Activated CD4-positive, alpha-beta memory T cell treated with anti-CD3 and anti-CD28 coated beads for 36 hours (primary cell): ENCODE measurements at places on chromosomes 7 and 10.

GRCh38 chr7:16933296-16934279 is 51.8 kb upstream of the AGR3 start:
- peak; percentile 32 for DNase-seq

DNA sequence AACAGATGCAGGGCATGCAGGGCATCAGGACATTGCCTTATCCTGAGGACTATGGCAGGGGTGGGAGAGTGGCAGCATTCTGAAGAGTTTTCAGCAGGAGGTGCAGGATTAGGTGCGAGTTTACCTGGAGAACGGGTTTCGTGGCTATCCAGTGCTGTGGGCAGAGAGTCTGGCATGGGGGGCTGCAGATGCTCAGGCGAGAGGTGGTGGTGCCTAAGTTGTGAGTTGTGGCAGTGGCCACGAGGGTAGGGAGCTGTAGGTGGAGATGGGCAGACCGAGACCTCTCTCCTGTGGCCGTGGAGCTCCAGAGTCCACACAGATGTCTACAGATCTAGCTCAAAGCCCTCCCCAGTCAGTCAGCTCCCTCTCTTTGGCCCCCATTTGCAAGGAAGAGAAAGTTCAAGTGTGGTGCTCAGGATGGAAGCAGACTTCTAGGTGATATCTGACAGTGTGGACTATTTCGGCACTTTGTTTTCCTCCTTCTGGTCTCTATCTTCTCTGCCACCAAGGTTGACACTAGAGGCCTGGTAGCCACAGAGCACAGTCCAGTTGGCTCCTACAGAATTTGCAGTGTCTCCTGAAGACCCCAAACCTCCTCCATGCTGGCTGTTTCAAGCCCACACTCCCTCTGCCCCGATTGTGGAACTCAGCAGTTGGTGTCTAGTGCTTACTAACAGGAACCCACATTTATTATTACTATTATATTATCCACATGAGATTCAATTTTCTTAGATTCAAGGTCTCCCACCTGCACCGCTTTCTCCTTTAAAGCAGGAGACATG is 955.7 kb upstream of the ZNF722 start:
- no peak for DNase-seq

GRCh38 chr7:25408012-25408687 is 179.9 kb upstream of the NPVF start:
- DNase-seq = no peak

- no peak for DNase-seq
Observed at GRCh38 chr7:13880789-13881188, 108.7 kb downstream of the ETV1 start.

GRCh38 chr10:69847883-69848282 is 46.2 kb downstream of the COL13A1 start:
- DNase-seq = no peak

DNA sequence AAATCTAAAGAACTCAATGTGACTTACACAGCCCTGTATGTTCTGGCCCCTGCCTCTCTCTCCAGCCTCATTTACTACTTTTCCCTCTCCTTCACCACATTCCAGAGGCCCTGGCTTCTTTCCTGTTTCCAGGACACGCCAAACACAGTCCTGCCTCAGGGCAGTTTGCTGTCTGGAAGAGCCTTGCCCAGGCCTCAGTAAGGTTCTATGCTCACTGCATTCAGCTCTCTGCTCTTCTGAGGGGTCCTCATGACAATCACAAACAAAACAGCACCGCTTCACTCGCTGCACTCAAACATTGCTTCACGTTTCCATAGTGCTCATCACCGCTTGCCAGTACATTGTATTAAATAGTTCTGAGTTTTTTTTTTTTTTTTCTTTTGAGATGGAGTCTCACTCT is 35.1 kb upstream of the GARS1 start:
- no peak for DNase-seq

DNA sequence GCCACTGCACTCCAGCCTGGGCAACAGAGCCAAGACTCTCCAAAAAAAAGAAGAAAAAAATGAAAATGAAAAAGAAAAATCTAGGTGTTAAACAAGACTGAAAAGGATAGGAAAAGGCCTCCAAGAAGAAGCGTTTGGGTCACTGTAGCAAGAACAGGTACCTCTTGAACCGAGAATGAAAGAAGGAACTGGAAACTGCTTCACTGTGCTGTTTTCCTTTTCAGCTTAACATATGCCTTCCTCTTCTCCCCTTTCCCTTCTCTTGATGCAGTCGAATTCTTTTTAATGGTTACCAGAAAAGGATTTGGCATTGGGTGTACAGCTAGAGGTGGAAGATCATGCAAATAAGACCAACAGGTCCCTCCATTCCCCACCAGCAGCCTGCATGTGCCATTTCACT is 28.1 kb downstream of the LRRC4 start:
- DNase-seq = no peak

- no peak for DNase-seq
Observed at GRCh38 chr10:14399641-14400040, 68.9 kb upstream of the FRMD4A start.

DNA sequence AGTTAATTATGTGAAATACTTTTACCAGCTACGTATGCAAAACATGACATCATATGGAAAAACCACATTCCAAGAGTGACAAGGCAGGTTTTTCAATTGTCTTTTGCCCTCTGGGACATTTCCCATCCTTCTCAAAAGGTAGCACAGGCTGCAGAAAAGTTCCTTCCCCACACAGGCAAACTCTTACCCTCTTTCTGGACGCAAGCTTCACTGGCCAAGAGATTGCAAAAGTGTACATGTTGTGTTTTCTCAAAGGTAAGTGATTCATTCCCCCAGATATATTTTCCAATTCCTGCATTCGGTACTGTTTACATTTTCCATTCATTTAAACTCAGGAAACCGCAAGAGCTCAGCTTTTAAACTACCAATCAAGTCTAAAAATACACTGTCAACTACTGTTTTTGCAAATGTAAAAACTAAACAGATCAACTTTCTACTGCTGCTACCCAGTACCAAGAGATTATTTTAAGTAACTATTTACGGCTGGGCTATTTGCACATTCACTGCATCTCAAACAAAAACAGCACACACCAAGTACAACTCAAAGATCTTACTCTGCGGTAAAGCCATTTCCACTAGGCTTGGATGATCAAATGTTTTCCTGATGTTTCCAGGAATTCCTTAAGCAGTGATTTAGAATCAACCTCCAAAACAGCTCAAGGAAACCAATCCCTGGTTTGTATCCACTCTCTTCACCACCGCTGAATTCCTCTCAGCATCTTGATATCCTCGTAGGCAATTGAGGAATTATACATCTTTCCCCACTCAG is 233.6 kb upstream of the CCDC6 start:
- DNase-seq = no peak

DNA sequence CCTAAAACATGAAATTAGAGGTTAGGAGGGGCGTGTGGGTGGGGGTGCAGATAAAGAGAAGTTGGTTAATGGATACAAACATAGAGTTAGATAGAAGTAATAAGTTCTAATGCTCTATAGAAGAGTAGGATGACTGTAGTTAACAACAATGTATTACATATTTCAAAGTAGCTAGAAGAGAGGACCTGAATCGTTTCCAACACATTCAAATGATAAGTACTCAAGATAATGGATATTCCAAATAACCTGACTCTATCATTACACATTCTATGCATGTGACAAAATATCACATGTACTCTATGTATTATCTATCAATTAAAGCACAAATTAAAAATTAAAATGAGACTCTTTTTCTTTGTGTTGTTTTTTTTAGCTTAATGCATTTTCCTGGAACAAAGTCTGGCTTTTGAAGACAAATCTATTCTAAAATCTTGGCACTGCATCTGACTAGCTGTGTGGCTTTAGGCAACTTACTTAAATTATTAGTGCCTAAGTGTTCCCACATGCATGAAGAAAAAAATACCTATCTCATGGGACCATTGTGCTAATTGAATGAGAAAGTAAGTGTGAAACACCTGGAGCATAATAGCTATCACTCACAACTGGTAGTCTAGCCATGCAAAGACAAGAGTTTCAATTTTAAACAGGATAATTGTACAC is 75.7 kb downstream of the SEMA3C start:
- DNase-seq = no peak

- DNase-seq = no peak
Observed at GRCh38 chr7:117171106-117171505, 151.8 kb downstream of the WNT2 start.

DNA sequence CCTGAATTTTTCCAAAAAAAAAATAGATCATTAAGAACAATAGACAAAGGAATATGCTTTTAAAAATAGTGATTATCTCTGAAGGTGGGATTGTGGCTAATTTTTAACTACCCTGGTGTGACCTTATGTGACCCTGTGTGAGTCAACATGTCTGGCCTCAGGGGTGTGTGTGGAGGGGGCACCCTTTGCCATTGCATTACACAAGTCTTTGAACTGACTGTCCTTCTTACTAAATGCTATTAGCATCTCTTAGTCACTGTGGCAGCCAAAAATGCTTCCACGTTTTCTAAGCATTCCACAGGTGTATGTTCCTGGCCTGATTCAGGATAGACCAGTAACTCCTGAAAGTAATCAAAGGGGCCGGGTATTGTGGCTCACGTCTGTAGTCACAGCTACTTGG is 175.4 kb downstream of the MGMT start:
- DNase-seq = no peak

GRCh38 chr10:42691361-42692120 is 53.2 kb upstream of the ZNF33B start:
- DNase-seq = no peak

DNA sequence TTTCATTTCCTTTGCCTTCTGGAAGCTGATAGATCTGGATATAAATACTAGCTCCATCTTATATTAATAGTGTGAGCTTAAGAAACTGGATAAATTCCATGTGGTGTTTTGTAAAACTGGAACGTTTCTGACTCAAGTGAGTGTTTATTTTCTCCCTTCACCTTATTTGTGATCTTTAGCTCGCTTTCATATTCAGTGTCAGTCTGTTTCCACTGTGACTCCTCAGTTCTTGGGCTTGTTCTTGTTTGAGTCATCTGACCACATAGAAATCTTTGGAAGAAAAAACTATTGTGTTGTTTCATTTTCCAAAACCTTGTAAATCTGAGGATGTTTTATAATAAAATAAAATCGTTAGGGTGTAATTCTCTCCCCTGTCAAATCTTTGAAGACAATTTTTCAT is 186.4 kb downstream of the POLR1F start:
- no peak for DNase-seq

DNA sequence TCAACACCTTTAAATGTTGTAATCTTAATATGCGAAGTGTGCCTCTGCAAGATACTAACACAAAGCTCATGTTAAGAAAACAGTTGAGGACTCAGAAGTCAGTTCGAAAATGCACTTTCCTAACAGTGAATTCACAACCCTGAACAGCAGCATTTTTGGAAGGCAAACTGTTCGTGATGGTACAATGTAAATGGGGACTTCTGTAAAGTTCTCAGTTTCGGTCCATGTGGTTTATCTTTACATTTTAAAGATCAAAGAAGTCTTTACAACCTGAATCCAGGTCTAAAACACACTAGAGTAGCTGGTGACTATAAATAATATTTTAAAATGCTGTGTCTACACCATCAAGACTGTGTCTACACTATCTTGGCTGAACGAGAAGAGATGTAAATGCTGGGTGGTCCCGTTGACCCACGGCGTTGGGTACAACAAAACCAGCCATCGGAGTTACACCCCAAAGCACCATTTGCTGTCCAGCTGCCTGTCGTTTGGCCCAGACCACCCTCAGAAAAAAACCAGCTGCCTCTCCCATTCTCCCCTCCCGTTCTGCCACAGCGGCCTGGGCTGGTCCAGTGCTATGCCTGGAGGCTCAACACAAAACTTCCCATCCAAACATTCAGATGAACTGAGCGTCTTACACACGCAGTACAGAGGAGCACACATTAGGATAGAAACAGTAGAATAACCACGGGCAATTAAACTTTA is 42.9 kb downstream of the MKI67 start:
- DNase-seq = no peak
